ENCODE measurements at places on chromosomes 1 and 21. TPM values are rescaled to one million over a fixed set of nuclear protein-coding genes. Genes with fewer than 3 reads are reported as not detected.

DNA sequence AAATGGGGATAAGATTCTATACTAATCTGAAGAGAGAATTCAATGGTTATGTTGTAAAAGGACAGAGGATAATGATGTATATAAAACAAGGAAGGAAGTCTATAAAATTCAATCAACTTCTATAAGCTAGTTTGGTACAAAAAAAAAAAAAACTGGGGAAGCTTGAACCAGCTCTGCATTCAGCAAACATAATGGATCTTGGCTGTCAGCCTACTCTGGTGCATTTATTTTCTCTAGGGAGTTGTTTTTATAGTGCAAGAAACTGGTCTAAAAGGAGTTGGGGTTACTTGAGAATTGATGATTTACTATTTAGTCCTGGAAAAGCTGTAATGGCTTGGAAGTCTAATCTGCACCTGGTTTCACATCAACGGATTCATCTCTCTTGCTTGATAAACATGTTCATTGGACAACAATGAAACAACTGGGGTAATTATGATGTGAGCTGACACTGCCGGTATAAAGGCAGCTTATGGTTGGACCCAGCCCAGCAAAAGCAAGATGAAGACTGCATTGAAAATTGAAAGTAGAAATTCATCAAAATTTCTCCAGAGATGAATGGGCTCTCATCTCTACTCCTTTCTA lies 199.4 kb upstream of the NRIP1 start:
- no peak for DNase-seq

DNA sequence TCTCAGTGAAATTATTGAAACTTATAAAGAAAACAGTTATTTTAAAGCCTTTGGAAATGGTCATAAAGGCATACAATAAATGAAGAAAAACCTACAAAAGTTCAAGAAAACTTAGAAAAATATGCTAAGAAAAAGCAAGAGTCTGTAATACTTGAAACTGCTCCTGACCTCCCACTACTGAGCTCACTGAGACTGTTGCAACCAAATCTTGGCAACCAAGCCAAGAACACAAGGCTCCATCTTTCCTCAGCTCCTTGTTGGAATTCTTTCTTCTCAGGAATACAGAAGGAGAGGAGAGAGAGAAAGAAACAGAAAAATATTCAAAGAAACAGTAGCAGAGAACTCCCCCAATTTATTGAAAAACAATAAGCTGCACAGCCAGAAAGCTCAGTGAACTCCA lies 160.5 kb downstream of the RASAL2 start:
- no peak for DNase-seq

DNA sequence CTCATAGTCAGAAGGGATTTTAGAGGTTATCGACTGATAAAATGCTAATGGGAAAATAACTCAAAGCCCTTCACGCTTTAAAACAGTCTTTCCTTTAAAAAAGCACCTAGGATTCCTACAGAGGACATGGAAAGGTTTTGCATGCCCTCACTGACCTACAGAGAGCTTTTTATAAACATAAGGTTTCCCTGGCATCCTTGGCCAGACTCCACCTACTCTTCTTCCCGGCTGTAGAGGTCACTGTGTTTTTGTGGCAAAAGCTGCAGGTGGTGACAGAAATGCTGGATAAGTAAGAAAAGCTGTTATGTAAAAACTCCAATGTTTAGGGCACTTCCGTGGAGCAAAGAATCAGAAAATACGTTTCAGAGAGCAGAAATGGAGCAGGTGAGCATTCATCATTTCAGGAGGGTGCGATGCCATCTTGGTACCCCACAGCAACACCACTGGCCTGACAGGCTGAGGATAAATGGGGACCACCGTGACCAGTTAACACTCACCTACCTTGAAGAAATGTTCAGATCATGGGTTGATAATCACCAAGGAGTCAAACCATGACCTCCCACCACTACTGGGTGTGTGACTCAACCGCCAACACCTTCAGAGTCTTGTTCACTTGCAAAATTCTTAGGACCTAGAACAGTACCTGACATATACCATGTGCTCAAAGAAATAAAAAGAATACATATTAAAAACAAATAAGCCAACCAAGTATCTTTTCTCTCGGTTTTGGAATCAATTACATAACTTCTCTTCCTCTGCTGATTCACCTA lies 46.6 kb downstream of the SSBP3 start:
- no peak for DNase-seq

RAVER2 gene
- 9.1 TPM for total RNA-seq

PKLR gene
- 0.39 TPM for total RNA-seq

DNA sequence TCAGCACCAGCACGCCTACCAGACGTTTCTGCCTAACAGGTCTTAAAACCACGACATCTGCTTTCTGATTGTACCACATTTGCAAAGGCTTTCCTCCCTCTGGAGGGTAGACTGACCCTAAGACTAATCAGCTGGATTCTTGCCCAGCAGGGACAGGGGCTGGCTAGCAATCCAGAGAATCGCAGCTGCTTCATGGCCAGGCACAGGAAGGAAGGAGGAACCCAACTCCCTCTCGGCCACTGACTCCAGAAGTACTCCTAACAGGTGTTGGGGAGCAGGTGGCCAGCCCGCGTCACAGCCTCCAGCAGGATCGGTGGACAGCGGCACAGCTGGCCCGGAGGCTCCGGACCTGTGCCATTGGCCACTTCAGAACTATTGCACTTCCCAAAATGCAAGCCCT lies 180.8 kb downstream of the NPHP4 start:
- DNase-seq: no peak

DNA sequence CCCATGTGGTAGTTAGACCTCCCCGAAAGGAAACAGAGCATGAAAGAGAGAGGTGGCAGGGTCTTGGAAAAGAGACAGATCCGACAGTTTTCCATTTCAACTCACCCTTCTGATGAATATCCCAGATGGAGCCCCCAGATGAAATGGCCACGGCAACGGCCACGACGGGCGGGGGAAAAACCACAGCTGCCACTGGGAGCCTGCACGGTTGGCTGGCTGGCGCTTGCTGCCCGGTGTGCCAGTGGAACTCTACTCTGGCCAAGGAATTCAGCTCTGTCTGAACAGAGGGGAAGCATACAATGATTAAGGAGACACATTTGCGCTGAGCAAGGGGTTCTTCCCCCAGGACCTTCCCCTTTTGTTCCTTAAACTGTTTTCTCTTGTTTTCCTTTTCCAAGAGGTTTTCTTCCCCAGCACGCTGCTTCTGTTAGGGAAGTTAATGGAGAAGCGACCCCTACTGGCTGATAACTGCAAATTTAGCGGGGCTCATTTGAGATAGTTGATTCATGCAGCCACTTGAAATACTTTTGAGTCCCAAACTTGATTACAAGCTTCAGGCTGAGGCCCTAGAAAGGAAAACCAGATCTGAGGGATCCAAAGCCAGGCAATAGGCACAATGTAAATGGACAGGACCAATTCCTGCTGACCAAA lies 1122.5 kb downstream of the NCAM2 start:
- no peak for DNase-seq

TPTE gene
- total RNA-seq: not detected

C4BPB gene
- total RNA-seq: not detected

- DNase-seq: no peak
Observed at GRCh38 chr1:36531833-36532232, 49.1 kb upstream of the CSF3R start.

KRTAP7-1 gene
- not detected for total RNA-seq

MCL1 gene
- 307 TPM for total RNA-seq

DNA sequence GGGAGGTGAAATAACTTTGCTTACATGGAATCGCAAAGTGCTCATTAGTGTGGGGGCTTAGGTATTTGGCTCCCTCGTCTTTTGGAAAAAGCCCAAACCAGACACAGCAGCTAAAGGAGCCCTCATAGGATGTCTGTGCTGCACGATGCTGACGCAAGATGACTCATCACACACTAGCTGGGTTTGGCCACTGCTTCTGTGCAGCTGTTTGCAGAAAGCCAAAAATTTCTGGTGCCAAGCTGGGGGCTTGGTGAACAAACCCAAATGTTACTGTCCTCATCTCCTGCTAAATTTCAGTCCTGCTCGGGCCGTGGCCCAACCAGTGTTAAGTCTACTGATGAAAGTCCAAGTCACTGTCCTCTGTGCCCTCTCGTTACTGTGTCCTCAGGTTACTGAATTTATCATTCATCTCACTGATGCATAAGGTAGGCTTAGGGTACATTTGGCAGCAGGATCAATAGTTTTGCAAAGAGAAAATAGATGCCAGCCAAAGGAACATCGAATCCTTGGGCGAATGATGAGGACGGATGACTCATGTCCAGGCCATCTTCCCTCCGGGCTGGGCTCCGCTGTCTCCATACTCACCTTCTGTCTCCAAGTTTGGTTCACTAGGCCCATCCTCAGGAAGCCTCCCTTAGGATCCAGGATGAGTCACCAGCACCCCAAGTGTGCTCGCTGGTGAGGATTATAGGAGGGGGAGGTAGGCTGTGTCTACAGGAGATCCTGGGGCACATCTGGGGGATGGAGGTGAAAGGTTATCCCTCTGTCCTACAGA lies 177.7 kb downstream of the ADSS2 start:
- DNase-seq: no peak

SLC66A1 gene
- total RNA-seq: 17.5 TPM

TNFSF18 gene
- total RNA-seq: not detected

LEFTY1 gene
- 0.95 TPM for total RNA-seq

MARK1 gene
- total RNA-seq: 2.1 TPM

DNA sequence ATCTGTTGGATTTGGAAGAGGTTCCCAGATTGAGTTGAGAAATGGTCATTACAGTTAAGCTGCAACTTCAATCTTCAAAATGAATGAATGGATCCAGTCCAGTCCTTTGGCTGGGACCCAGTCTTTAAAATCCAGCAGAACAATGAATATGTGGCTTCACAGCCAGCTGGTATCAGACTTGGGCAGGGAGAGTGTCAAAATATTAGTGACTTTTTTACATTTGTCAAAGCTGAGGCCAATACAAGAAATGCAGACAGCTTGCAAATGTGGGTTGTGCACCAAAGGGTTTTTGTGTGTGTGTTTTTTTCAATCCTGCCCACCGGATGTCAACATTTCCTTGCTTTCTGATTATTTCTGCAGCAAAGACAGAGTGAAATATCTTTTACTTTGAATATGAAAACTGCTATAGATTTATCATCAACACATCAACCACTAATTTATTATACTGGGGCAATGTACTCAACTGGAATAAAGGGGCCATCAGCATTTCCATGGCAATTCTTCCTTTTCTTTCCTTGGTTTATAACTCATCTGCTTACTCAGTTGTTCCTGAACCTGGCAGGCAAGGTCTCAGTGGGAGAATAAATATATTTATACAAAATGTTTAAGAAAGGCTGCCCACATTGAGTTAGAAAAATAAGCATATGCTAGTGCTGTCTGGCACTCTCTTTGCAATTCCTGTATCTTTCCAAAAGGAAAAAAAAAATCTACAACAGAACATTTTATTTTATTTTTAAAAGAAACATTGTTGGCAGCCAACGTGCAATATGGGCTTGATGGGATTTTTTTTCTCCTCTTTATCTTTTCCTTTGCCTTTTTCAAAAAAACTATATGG lies 491.6 kb upstream of the C1orf87 start:
- DNase-seq: no peak

DNA sequence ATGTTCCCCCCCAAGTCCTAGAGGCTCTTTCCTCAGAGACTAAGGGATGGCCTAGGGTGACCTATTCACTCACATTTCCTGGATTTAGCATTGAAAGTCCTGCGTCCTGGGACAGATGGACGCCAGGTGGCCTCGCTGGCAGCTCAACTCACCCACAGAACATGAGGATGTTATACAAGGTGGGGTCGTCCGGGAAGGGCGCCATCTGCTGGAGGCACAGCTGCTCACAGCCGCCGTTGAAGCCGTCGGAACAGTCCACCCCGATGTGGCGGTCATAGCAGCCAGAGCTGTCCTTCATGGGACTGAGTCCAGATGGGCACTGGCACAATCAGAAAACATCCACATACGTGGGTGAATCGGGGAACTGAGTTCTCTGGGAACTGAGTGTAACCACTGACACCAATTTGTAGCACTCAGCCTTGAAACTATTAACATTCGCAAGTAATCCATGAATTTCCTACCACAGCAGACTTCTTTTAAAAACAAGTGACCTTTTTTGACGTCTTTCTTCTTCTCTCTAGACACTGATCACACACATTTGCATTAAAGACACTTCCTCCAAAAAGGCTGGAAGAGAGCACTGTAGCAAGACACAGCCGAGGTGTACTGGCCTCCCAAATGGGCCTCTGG lies 215.4 kb downstream of the ASTN1 start:
- no peak for DNase-seq

DNA sequence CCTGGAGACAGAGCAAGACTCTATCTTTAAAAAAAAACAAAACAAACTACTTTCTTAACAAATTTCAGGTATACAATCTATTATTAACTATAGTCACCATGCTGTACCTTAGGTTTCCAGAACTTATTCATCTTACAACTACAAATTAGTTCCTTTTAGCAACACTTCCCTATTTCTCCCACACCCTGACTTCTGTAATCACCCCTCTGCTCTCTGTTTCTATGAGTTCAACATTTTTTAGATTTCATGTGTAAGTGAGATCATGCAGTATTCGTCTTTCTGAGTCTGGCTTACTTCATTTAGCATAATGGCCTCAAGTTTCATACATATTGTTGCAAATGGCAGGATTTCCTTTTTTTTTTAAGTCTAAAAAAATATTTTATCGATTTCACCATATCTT lies 77.9 kb upstream of the LPGAT1 start:
- no peak for DNase-seq

Measured in spleen (tissue), 13 donors.